ENCODE measurements at places on chromosomes 12 and 14.

DNA sequence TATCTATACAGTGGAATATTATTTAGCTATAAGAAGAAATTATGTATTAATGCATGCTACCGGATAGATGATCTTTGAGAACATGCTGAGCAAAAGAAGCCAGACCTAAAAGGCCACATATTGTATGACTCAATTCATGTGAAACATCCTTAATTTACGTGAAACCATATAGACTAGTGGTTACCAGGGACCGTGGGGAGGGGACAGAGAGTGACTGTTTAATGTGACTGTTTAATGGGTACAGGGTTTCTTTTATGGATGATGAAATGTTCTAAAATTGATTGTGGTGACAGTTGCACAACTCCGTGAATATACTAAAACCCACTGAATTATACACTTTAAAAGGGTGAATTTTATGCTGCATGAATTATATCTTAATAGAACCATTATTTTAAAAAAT lies 8.5 kb upstream of the BCL7A start:
- DNase-seq = no peak

GRCh38 chr12:101076921-101077320 lies 133.1 kb downstream of the SLC5A8 start:
- no peak for DNase-seq

- no peak for DNase-seq
These were observed 159.9 kb upstream of the FOXN3 start for GRCh38 chr14:89576960-89577359.

- no peak for DNase-seq
These were observed 35.5 kb upstream of the ALX1 start for GRCh38 chr12:85244561-85244960.

GRCh38 chr12:114444422-114445279 lies 38.7 kb upstream of the TBX5 start:
- no peak for DNase-seq

GRCh38 chr12:8519171-8519570 lies 5.9 kb downstream of the CLEC4D start:
- DNase-seq = no peak

DNA sequence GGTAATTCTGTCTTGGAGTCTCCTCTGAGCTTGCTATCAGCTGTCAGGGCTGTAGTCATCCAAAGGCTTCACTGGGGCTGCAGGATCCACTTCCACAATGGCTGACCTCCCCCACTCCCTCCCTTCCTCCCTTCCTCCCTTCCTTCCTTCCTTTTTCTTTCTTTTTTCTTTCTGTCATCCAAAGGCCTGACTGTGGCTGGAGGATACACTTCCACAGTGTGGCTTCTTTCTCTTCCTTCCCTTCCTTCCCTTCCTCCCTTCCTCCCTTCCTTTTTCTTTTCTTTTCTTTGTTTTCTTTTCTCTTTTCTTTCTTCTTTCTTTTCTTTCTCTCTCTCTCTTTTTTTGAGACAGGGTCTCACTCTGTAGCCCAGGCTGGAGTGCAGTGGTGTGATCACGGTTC lies 30.6 kb downstream of the ARF6 start:
- DNase-seq = no peak

DNA sequence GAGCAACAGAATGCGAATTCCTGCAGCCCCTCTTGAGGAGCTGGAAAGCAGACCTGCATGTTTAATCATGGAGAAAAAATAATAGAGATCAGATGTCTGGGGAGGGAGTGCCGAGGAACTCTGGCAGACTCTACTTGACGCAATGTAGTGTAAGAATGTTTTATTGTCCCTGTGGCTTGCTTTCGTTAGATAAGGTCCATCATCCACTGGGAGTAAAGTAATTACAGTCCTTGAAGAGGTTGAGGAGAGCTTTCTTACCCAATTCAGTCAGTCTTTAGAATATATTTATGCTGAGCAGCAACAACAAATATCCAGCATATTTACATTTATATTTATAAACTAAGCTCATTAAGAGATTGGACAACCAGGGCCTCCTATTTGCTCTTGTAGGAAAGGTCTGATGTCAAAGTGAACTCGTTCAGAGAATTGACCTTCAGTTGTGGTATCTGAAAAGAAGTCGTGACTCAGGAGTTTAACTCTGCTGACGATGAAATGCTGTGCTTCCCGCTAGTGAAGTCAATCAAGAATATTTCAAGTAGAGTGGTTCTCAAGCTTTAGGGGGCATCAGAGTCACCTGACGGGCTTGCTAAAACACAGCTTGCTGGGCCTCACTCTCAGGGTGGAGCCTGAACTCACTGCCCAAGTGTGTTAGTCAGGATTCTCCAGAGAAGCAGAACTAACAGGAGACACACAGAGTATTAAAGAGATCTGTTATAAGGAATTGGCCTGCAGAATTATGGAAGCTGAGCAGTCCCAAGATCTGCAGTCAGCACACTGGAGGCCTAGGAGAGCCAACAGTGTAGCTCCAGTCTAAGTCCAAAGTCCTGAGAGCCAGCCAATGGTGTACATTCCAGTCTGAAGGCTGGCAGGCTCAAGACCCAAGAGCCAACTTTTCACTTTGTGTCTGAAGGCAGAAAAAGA lies 139.3 kb upstream of the LMNTD1 start:
- no peak for DNase-seq

- DNase-seq = no peak
These were observed 26.3 kb downstream of the SYNE3 start for GRCh38 chr14:95490138-95490509.

GRCh38 chr14:76348898-76349297 lies 27.0 kb upstream of the ESRRB start:
- DNase-seq = peak; percentile 30

- DNase-seq = no peak
These were observed 40.1 kb downstream of the FBXL14 start for GRCh38 chr12:1553987-1554982.

DNA sequence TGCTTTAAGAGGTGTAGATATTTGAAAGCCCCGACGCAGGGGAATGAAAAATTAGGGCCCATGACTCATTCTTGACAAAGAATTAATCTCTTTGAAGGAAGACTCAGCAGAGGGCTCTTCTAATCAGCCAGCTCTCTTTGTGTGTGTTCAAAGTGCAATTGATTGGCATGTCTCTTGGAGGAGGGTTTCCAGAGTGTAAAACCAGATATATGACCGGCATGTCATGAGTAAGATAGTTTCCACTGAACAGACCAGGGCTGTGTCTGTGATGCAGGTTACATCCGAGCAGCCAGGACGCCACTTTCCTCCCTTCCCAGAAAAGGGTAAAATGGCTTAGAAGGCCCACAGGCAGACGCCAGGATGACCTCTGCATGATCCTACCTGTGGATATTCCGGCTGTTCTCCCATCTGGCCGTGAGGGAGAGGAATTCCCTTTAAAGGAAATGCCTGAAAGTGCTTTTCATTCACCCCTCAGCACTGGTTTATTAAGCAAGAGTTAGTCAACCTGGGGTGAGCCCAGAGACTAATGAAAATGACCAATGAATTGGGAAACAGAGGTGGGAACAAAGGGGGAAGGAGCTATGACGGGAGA lies 7.2 kb upstream of the KRT75 start:
- no peak for DNase-seq

GRCh38 chr14:63964113-63964512 lies 111.3 kb downstream of the SYNE2 start:
- DNase-seq = no peak

DNA sequence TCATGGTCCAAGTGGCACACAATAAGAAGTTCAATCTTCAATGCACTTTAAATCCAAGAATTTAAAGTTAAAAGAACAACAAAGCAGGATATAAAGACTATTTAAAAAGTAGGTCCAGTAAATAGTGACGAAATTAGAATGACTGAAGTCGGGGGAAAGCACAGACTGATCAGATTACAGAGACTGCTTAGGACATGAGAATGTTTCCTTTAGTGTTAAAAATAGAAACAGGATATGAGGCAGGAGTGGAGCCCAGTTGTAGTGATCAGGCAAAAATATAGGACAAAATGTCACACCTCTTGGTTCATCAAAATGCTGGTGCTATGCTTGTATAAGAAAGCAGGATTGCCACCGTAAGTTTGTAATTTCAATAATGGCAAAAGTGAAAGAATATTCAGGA lies 52.2 kb upstream of the CD163 start:
- DNase-seq = peak; percentile 63

GRCh38 chr14:81831128-81831820 lies 297.6 kb upstream of the SEL1L start:
- DNase-seq = no peak

DNA sequence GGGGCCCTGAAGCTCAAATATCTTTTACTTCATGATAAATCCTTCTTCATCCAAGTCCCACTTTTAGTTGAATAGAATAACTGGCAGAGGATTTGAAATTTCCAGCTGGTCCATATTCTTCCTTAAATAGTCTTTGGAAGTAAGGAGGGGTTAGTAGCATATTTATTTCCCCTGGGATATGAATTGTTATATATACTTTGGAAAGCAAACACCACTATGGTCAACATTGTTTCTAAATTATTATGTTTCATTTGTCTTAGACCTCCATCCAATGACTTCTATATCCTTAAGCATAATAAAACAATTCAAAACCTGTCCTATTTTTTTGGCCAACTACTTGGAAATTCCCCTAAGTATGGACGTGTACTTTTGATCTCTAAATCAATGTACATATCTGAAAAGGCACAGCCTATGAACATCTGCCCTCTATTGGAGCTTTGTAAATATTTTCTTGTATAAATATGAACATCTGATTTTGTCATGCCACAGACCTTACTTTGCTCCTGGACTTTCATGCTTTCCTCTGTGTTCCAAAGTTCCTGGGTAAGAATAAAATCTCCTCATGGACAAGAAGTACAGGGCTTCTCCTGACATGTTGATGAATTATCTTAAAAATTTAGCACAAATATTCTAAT lies 1212.0 kb downstream of the GALC start:
- DNase-seq = no peak

DNA sequence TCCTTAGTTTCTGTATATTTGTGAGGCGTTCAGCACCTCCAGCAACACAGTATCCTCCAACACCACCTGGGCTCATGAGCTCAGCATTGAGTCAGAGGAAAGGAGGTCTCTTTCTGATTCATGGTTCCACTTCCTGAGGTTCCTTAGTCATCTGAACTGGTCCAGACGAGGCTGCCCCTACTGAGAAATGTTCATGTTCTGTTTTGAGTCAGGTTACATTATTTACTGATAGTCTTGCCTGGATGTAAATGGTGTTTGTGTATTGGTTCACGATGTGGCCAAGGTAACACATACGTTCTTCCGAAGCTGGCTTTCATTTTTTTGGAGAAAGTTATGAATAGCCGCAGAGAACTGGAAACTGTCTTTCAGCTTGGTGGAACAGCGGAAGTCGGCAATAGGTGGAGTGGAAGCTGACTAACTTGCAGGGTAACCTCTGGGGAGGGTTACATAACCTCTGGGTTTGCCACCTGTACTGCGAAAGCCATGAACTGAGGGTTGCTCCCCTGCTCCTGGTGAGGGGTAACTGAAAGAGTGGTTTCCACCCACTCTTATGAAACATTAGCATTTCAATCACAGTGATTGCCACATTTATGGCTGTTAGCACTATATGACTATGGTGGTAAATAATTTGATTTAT lies 42.2 kb upstream of the MANSC4 start:
- peak; percentile 91 for DNase-seq

DNA sequence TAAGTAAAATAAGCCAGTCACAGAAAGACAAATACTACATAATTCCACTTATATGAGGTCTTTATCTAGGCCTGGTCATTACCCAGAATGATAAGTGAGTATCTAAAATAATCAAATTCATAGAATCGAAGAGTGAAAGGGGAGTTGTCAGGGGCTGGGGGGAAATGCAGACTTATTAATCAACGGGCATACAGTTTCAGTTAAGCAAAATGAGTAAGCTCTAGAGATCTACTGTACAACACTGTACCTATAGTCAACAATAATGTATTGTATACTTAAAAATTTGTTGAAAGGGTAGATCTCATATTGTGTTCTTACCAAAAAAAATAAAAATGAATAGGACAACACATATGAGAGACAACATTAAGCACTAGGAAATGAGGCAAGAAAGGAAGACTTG lies 13.3 kb downstream of the BTBD7 start:
- no peak for DNase-seq

GRCh38 chr14:23000860-23001259 lies 9.1 kb downstream of the C14orf93 start:
- DNase-seq = no peak

- DNase-seq = no peak
These were observed at the start of gene VASH1 for GRCh38 chr14:76761136-76761959. Gene VASH1, plus strand, starts transcription at chr14:76761468. Its CDS starts 1,354 bp downstream, at chr14:76762822.

DNA sequence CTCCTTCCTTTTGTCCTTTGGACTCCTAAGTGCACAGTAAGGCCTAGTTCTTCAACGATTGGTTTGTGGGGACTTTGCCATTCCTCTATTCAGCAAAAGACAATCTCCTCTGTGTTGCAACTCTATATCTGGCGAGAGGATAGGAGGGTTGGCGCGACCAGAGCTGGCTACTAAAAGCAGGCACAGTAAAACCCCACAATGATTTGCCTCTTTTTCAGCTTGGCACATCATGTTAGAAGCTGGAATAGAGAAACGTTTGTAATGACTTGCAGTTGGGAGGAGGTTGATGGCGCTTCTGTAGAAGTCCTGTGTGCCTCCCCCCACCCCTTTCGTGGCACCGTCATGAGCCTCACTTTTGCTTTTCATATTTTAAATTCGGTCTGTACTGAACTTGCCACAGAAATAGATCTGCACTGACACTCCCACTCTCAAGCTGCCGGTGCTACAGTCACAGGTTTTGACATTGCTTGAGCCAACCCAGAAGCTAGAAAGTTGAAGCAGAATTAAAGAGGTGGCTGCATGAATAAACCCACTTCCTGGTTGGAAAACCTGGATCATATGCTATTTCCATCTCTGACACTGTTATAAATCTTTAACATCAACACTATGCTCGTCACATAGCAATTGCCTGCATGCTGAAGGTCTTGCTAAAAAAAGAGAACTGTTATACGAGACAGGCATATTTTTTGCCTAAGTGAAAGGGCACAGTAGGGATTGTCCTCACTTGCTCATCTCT lies 315.3 kb upstream of the PRICKLE1 start:
- DNase-seq = no peak

- DNase-seq = no peak
These were observed at the start of gene AMHR2 for GRCh38 chr12:53423597-53423996. Gene AMHR2, plus strand, starts transcription at chr12:53423855. Its CDS starts 80 bp downstream, at chr12:53423935.

GRCh38 chr12:8779281-8779680 lies 43.1 kb upstream of the A2ML1 start:
- no peak for DNase-seq

DNA sequence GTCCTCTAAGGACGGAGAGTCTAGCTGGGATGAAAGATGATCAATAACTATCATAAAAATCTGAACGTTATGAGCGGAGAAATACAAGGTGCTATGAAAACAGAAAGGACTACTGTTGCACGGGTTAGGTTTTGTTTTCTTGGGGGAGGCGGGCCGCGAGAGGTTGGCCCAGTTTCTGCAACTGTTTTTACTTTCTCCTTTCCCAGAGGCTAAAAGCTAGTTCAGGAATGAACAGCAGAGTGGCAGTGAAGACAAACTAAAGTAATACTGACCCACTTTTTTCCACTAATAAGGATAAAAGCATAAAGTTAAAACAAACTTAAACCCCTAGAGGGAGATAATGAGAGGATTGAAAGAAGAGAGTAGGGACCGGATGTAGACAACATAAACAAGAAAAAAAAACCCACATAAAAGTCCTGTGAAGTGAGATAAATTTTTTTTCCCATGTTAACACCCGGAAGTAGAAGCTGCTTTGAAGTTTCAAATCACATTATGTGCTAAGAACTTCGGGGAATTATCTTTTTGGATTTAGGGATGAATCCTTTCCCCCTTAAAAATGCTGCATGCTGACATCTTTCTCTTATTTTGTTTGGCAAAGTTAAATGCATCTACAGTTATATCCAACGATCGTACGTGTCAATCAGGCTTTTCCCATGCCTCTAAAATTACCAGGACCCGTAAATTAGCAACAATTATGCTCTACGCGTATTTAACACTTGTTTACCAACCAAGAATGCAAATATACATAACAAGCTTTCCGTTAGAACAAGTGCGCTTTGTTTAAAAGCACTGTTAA lies 1.0 kb upstream of the CDK17 start:
- peak; percentile 57 for DNase-seq
